Effector CD8-positive, alpha-beta T cell (primary cell): ENCODE measurements at places on chromosomes 3 and 15.

GRCh38 chr3:106745344-106746168, 631.7 kb upstream of the CCDC54 start:
- no peak for DNase-seq

- DNase-seq: no peak
Measured at GRCh38 chr15:57045741-57046382, 127.4 kb downstream of the TCF12 start.

DNA sequence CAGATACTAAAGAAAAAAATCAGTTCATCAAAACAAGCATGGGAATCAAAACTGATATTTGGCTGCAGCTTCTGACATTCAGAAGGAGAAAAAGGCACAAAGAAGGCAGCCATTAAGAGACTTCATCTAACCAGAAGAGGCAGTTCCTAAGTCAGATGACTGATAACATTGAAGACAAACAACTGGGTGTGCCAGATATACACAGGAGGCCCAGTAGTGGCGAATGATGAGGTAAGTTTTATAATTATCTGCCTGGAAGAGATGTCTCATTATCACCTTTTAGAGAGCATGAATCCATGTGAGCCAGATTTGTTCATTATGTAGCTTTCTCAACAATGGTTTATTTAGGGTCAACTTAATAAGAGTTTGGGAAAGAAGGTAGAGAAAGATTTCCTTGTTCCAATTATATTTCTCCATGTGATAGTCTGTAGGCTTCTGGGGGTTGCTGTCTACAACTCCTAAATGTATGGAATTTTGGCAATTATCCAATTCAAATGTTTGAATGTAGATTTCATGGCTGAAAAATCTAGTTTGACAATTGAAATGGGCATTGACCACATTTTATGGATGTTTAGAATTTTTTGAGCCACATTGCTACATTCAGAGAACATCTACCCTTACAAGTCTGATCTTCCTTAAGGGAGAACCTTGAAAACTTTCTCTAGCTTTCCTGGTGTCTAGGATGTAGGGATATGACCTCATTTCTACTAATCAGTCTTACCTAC, 50.4 kb upstream of the RASGRF1 start:
- DNase-seq: no peak

- no peak for DNase-seq
Measured at GRCh38 chr15:63551400-63551799, 45.8 kb upstream of the FBXL22 start.

- DNase-seq: no peak
Measured at GRCh38 chr3:55607175-55607574, 120.1 kb upstream of the WNT5A start.

- DNase-seq: no peak
Measured at GRCh38 chr3:191254098-191254873, 55.2 kb downstream of the OSTN start.

- DNase-seq: no peak
Measured at GRCh38 chr3:86178095-86178494, 812.9 kb downstream of the VGLL3 start.

DNA sequence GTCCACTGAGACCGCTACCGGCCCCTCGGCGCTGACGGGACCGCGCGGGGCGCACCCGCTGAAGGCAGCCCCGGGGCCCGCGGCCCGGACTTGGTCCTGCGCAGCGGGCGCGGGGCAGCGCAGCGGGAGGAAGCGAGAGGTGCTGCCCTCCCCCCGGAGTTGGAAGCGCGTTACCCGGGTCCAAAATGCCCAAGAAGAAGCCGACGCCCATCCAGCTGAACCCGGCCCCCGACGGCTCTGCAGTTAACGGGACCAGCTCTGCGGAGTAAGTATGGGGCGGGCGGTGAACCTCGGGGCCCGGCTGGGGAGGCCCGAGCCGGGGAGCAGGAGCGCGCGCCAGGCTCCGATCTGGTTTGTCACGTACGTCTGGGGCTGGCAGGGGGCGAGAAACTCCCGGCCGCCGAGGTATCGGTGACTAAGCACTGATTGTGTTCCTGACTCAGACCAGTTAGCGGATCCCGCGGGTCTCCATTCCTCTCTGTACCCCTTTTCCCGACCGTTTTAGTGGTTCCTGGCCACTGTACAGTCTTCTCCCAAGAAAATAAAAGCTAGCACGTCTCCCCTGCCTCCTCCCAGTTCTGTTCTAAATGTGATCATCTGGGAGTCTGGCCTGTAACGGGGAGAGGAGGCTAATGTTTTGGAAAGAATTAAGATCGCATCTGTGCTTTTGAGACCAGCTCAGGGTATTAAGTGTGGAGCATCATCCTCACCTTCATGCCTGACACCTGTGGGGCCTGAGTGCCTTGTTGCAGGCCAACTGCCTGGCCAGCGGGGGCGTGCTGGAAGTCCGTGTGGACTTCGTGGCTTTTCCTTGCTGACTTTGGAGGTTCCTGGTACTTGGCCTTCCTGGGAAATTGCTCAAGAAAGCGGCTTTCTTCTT, 691 bp downstream of the MAP2K1 start:
- peak; percentile 20 for DNase-seq

GRCh38 chr3:143562789-143563188, 285.5 kb downstream of the SLC9A9 start:
- DNase-seq: no peak

DNA sequence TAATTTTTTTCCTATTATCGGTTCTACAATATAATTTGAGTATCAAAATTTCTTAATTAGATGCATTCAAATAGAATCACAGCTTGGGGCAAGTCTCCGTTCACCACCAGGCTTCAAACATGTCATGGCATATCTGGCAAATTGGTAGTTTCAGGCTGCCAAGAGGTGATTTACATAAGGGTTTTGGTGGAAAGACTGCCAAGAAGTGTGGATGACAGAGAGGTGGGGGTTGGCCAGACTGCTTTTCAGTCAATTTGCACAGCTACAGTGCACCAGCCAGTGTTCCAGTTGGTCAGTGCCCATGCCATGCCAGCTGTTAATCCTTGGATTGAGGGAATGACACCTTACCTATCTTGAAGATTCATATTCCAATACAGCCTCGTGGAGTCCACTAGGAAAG, 8.4 kb upstream of the GSK3B start:
- DNase-seq: no peak

- DNase-seq: no peak
Measured at GRCh38 chr15:71465131-71465955, 345.0 kb upstream of the NR2E3 start.

- no peak for DNase-seq
Measured at GRCh38 chr3:100730524-100730923, 21.2 kb downstream of the TFG start.

- no peak for DNase-seq
Measured at GRCh38 chr15:87944050-87944449, 312.5 kb downstream of the NTRK3 start.

DNA sequence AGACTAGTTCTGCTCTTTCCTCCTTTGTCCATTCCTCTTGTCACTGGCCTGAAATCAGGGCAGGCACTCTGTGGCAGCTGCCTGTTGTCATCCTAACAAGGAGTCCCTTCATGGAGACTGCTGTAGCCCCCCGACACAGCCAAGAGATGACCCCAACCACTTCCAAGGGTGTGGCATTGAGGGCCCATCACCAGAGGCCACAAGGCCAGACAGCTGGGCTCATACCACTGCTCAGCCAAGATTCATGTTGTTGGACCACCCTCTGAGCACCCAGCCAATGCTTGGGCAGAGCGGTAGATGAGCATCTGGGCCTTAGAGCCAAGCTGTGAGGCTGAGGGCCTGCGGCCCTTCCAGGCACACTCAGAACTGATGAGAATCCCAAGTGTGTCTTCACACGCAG, 85.4 kb downstream of the EPHB1 start:
- DNase-seq: no peak

GRCh38 chr3:59531066-59531745, 481.4 kb upstream of the CFAP20DC start:
- no peak for DNase-seq

- no peak for DNase-seq
Measured at GRCh38 chr3:36763850-36764703, at the start of gene DCLK3. DCLK3 (minus strand) TSS chr3:36764553; CDS start chr3:36764263, 290 bp downstream.
